T-helper 17 cell (primary cell): ENCODE measurements at places on chromosomes 2 and 18.

DNA sequence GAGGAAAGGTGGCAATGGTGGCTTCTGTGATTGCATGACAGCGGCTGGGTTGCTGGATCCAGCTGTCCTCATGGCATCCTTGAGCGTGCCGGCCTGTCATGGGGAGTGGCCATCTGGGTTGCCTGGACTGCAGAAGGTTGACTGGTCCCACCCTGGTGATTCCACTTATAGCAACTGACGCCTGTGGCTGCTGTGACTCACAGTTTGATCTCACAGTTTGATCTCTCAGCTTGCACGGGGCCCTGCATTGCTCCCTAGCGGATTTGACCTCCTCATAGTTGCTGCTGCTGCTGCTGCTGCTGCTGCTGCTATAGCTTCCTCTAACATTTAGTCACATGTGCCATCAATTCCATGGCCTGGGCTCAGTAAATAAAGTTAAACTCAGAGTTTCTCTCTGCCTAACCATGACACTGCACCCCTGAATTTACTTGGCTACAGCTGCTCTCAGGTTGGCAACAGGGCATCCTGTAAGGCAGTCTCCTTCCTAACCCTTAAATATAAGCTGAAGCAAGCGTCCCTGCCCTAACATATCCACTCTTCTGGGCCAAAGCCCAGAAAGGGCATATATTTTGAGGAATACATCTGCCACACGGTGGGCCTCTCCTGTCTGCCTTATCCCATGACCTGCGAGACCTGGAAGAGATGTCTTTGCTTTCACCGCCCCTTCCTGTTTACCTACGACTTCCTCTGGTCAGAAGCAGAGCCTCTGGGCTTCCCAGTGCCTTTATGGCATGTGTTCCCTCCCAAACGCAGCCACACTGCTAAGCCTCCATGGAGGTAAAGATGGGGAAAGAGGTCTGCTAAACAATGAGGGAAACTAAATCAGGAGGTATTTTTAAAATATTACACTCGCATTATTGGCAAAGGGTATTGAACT lies 37.8 kb upstream of the CCDC150 start:
- H3K4me1 ChIP-seq, result peaks cover 4% of the 10 kb centered on the region
- H3K36me3 ChIP-seq, result peaks cover 2% of the 10 kb centered on the region

GRCh38 chr18:39302481-39302880 lies 1736.9 kb upstream of the CELF4 start:
- no peaks in the 10 kb centered on the region for H3K36me3 ChIP-seq
- no peak overlapping the region for H3K27ac ChIP-seq
- H3K27me3 ChIP-seq, result no peaks in the 10 kb centered on the region

DNA sequence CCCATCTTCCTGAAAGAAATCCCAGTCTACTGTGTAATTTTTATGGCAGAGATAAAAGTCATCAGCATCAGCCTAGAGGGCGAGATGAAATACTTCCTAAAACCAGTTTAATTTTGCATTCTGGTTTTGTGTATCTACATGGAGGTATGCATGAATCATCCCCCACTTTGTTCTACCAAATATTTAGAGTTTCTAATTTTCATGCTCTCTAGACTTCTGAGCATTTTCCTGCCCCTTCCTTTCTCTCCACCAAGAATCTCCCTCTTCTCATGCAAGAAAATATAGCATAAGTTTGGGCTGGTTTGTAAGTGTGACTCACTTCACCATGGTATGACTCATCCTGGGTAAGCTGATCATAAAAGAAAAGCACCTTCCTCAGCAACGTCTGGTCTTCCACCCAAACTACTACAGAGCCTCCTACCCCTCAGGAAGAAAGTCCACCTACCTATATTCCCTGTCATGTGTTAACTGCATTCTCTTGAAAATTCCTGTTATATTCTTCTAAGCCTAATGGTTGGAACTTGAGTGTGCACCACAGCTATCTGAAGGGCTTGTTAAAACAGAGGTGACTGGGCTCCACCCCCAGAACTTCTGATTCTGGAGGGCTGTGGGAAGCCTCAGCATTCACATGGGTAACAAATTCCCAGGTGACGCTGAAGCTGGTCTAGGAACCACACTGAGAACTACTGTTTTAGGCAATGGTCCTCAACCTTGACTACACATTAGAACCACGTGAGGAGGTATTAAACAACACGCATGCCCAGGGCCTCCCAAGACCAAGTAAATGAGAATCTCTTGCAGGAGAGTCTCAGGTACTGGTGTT lies 37.4 kb upstream of the RAPGEF4 start:
- H3K4me1 ChIP-seq, result peaks cover 7% of the 10 kb centered on the region
- H3K27ac ChIP-seq, result no peak overlapping the region
- H3K36me3 ChIP-seq, result no peaks in the 10 kb centered on the region
- DNase-seq, result no peak

GRCh38 chr2:60556576-60557485 lies 3.4 kb upstream of the BCL11A start:
- peaks cover 22% of the 10 kb centered on the region for H3K4me1 ChIP-seq
- H3K27ac ChIP-seq, result no peak overlapping the region
- DNase-seq, result no peak
- H3K4me3 ChIP-seq, result peak overlapping the region; percentile 94

DNA sequence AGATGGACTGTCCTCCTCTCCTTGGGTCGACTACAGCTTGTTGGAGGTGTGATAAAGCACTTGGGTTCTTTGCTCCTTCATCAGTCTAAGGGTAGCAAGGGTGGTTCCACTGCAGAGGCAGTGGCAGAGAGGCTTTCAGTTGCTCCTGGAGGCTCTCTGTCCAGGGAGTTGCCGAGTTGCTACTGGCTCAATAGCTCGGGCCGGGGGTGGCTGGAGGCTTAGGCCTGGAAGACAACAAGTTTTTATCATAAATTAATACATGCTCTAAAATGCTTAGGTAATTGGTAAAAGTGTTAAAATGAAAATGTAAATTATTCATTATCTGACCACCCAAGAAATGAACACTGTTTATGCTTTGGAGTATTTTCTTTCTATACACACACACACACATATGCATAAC lies 162.0 kb upstream of the NRP2 start:
- H3K4me3 ChIP-seq, result no peak overlapping the region
- no peak for DNase-seq
- H3K4me1 ChIP-seq, result no peaks in the 10 kb centered on the region
- peaks cover 11% of the 10 kb centered on the region for H3K27me3 ChIP-seq
- peaks cover 2% of the 10 kb centered on the region for H3K36me3 ChIP-seq
- no peak overlapping the region for H3K27ac ChIP-seq

- H3K4me3 ChIP-seq, result no peak overlapping the region
- no peak overlapping the region for H3K27ac ChIP-seq
- H3K27me3 ChIP-seq, result peaks cover 24% of the 10 kb centered on the region
- peaks cover 4% of the 10 kb centered on the region for H3K4me1 ChIP-seq
These were observed 349.3 kb upstream of the SLC39A10 start for GRCh38 chr2:195307751-195308150.

- no peak overlapping the region for H3K27ac ChIP-seq
- H3K4me1 ChIP-seq, result no peaks in the 10 kb centered on the region
- H3K4me3 ChIP-seq, result no peak overlapping the region
- no peaks in the 10 kb centered on the region for H3K27me3 ChIP-seq
These were observed 118.3 kb downstream of the LRRTM1 start for GRCh38 chr2:80186262-80186661.

GRCh38 chr2:71793926-71794325 lies 340.6 kb downstream of the DYSF start:
- no peaks in the 10 kb centered on the region for H3K36me3 ChIP-seq
- H3K4me3 ChIP-seq, result no peak overlapping the region
- H3K27ac ChIP-seq, result no peak overlapping the region
- H3K27me3 ChIP-seq, result peaks cover 8% of the 10 kb centered on the region
- no peaks in the 10 kb centered on the region for H3K4me1 ChIP-seq
- no peak for DNase-seq

- no peaks in the 10 kb centered on the region for H3K27me3 ChIP-seq
- no peak overlapping the region for H3K4me3 ChIP-seq
- H3K27ac ChIP-seq, result no peak overlapping the region
- H3K4me1 ChIP-seq, result peaks cover 17% of the 10 kb centered on the region
These were observed 5.3 kb downstream of the DDX1 start for GRCh38 chr2:15596968-15597367.

DNA sequence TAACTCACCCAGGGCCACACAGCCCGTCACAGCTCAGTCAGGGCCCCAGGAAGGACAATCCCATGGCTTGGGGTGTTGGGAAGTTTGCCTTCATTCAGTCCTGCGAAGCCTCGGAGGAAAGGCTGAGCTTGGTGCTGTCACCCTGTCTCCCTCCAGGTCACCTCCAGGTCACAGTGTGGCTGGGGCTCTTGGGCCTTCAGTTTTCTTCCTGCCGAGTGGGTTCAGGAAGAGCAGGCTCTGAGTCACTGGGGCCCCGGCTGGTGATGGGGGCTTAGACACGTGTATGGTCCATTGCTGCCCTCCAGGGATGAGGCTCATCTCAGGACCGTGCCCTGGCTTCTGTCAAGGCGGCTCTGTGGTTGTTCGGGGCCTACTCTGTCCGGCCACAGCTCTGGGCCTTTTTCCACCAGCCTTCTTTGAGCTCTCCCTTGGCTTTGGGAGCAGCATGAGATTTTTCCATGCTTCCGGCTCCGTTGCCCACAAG lies 118.6 kb downstream of the INHBB start:
- H3K4me3 ChIP-seq, result no peak overlapping the region
- peaks cover 21% of the 10 kb centered on the region for H3K27me3 ChIP-seq

- DNase-seq, result no peak
- H3K36me3 ChIP-seq, result no peaks in the 10 kb centered on the region
- H3K4me1 ChIP-seq, result no peaks in the 10 kb centered on the region
- H3K27ac ChIP-seq, result no peak overlapping the region
- H3K4me3 ChIP-seq, result no peak overlapping the region
These were observed 179.0 kb upstream of the TMEFF2 start for GRCh38 chr2:192373754-192374153.

DNA sequence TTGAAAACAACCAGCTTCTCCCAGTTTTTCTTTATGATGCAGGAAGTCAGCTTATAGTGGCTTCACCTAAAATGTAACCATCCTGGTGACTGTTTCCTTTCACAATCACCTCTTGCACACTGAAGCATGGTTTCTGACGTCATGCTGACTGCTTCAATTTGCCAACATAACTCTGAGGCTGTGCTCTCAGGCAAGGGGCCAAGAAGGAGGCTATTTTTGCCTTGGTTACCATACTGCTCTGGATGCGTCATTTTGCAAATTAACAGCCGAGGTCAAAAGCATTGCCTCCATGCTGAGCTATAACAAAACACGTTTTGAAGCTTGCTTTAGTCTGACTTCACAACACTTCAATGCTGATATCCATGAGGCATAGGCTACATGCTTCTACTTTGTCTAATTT lies 397.8 kb downstream of the METTL4 start:
- DNase-seq, result no peak
- no peak overlapping the region for H3K27ac ChIP-seq
- no peaks in the 10 kb centered on the region for H3K4me1 ChIP-seq
- H3K36me3 ChIP-seq, result no peaks in the 10 kb centered on the region

GRCh38 chr2:107264184-107264583 lies 378.2 kb upstream of the ST6GAL2 start:
- no peak for DNase-seq
- H3K4me1 ChIP-seq, result no peaks in the 10 kb centered on the region
- no peak overlapping the region for H3K4me3 ChIP-seq
- no peaks in the 10 kb centered on the region for H3K36me3 ChIP-seq
- no peaks in the 10 kb centered on the region for H3K27me3 ChIP-seq

GRCh38 chr18:8333961-8334360 lies 275.3 kb upstream of the RAB12 start:
- H3K36me3 ChIP-seq, result peaks cover 2% of the 10 kb centered on the region
- no peaks in the 10 kb centered on the region for H3K27me3 ChIP-seq
- no peak for DNase-seq

- H3K36me3 ChIP-seq, result no peaks in the 10 kb centered on the region
- no peak for DNase-seq
- H3K4me1 ChIP-seq, result no peaks in the 10 kb centered on the region
- no peak overlapping the region for H3K4me3 ChIP-seq
These were observed 103.2 kb downstream of the PIEZO2 start for GRCh38 chr18:11046140-11046539.

DNA sequence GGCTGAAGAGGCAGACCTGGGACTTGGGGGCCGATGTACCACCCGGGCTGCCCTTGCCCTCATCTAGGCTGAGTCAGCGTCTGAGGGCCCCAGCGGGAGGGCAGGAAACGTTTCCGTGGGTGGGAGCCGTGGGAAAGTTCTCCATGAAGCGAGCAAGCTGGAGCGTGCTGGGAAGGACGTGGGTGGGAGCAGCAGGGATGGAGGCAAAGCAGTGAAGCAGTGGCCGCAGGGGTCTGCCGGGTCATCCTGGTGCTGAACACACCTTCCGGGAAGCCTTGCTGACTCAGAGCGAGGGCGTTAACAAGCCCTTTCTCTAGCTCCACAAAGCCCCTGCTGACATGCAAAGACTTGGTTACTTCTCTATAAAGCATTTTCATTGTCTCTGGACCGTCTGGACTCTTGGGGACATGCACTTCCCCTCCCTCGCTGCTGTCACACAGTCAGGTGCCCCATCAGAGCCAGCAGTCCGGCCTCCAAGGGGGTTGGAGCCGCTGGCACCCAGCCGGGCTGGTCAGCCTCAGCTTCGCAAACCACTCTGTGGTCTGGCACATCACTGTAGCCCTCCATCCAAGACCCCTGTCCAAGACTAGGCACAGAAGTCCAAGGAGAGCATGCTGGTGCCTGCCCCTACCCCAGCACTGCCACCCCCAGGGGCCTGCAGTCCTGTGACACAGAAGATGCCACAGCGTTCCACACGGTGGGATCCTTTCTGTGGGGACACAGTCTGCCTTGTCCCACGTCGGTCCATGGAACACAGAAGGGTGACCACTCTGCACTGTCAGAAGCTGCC lies 115.1 kb upstream of the GPC1 start:
- no peak overlapping the region for H3K4me3 ChIP-seq
- no peaks in the 10 kb centered on the region for H3K36me3 ChIP-seq
- no peak overlapping the region for H3K27ac ChIP-seq
- DNase-seq, result no peak

GRCh38 chr2:121897335-121897970 lies 142.0 kb downstream of the TSN start:
- H3K36me3 ChIP-seq, result no peaks in the 10 kb centered on the region
- peaks cover 3% of the 10 kb centered on the region for H3K4me1 ChIP-seq
- peaks cover 23% of the 10 kb centered on the region for H3K27me3 ChIP-seq
- no peak for DNase-seq

- no peak for DNase-seq
- H3K4me3 ChIP-seq, result peak overlapping the region; percentile 45
- no peaks in the 10 kb centered on the region for H3K36me3 ChIP-seq
- peaks cover 15% of the 10 kb centered on the region for H3K27me3 ChIP-seq
- no peaks in the 10 kb centered on the region for H3K4me1 ChIP-seq
These were observed 60.7 kb upstream of the RAPGEF4 start for GRCh38 chr2:172674968-172675303.

- DNase-seq, result no peak
- no peaks in the 10 kb centered on the region for H3K27me3 ChIP-seq
- H3K4me3 ChIP-seq, result no peak overlapping the region
- H3K27ac ChIP-seq, result no peak overlapping the region
- H3K4me1 ChIP-seq, result no peaks in the 10 kb centered on the region
These were observed 229.5 kb downstream of the DCC start for GRCh38 chr18:52569492-52569891.
